ENCODE measurements at places on chromosomes 1 and 21. TPM values are rescaled to one million over a fixed set of nuclear protein-coding genes. Genes with fewer than 3 reads are reported as not detected.

The DISP1 gene
- total RNA-seq = 7.1 TPM

The TNFSF18 gene
- not detected for total RNA-seq

GRCh38 chr21:31987696-31988095 is 114.9 kb downstream of the HUNK start:
- no peak for DNase-seq

DNA sequence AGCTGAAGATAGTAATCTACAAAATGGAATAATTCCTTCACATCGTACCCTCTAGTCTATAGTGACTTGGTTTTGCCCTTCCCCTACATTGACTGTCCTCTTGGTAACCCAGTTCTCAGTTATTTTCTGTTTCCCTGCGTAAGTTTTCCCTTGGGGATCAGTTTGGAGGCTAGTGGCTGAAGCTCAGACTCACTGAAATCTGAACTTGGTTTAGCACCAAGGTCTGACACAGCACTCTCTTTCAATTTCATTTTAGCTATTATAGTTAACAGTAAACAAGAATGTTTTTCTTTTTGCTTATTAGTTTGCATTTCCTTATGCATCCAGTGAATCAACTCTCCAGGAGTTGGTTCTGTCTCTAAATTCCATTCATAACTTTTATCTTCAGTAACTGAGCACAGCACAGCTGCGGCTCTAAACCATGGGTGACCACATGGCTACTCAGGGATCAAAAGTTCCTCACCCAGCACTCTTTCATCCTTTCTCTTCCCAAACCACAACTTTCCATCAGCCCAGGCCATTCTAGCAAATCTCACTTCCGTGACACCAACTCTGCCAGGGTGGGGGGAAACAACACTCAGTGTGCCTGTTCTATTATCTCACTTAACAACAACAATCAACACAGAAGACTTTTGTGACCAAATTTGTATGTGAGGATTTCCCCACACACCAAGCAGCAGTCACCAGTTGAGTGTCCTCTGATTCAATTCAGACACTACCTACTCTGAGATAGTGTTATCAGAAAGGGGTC is 17.6 kb upstream of the IFI6 start:
- no peak for DNase-seq

- no peak for DNase-seq
Observed at GRCh38 chr21:9756677-9757076, 764.7 kb upstream of the TPTE start.

The OR6N1 gene
- total RNA-seq = not detected

GRCh38 chr1:228511546-228512445 is 24.6 kb downstream of the RNF187 start:
- DNase-seq = peak; percentile 35

DNA sequence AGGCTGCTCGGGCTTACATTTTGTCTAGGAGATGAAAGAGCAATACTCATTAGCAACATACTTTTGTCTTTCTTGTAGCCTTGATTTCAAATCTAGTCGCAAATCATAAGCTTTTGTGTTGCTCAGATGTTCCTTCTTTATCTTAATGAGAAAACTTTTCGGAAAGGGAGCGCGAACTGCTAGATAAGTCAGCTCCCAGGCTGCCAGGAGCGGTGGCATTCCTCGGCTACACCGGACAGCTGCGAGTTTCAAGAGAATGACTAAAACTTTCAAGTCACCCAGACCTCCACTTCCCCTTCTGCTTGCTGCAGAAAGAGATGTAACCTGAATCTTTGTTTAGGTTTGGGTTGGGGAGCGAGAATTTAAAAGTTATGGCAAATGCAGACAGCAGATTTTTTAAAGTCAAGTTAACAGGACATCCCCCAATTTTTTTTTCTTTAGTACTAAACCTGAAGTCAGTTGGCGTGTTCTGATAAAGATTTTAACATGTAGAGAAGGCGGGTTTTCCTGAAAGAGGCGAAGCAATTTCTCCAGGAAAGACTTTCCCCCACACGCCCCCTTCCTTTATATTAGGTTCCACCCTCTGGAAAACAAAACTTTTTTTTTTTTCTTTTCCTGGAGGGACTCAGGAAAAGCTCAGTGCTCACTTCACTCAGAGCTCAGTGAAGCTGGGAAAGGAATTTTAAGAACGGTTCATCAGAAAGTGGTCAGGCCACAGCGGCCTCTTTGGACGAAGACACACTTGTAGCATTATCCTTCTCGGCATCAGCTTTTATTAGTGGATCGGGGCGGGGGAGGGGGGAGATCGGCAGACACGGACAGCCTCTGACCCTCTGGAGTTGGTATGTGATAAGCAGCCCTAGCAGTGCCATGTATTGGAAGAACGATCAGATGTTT is at the start of gene LHX8:
TSS of gene LHX8 (plus strand) at position 639 of the 897 bp plus-strand sequence. CDS start 2,227 bp downstream, outside the sequence.
- no peak for DNase-seq

DNA sequence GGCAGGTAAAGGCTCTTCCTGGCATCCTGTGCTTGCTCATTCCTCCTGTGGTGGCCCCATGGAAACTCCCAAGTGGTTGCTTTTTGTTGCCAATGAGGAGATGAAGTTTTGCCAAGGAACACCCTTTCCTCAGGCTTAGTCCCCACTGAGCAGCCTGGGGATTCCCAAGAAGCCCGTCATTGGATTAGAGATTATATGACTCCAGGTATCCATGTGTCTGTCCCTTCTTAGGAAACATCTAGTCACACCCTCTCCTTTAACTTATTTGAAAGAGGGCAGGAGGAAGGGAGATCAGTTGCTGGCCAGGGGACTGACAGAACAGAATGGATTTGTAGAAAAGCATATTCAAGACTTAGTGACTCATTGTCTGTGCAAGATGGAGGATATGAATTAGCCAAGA is 3.8 kb upstream of the LCE3A start:
- no peak for DNase-seq

DNA sequence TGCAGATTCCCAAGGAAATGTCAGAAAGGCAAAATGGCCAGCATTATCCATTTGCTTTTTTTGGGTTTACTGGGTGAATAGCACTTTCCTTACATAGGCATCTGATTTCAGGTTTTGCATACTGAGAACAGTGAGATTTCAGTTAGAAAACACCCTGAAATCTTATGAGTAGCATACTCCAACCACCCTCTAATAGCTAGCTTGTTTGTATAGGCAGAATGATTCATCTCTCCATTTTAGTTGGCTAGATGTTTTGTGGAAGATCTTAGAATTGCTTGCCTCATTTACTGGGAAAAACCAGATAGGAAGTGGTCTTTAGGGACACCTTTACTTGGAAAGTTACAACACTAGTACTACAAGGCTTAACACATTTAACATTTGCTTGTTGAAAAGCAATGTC is 10.4 kb downstream of the KYAT3 start:
- no peak for DNase-seq

GRCh38 chr1:118944133-118944532 is 44.0 kb downstream of the TBX15 start:
- DNase-seq = no peak

DNA sequence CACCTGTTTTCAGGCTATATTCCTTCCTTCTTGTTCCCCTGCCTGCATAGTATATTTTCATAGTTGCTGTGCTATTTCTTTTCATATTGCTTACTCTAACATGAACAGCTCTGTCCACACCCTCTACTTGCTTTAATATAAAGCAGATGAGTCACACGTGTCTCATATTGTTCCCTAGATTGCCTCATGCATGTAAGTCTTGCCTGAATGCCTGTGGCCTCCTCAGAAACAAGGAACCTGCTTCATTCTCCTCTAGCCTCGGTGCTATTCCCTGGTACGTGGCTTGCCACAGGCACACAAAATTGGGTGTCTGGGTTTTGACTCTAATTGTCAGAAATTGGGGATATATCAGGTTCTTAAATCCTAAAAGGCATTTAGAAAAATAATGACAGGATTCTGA is 16.5 kb upstream of the PKP1 start:
- no peak for DNase-seq

DNA sequence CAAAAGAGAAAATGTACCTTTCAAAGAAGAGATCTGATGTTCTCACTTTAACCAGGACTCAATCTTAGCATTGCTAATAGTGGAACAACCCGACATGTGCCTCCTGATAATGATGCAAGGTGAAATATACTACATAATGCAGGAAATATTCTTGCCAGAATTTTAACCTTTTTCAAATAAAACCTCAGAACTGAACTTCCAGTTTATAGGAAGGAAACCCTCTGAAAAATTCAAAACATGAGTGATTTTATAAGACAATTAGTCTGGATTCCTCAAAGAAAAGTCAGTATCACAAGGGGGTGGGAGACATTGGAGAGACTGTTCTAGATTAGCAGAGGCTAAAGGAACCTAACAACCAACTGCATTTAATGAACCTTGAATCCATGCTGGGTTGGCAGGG is 18.1 kb downstream of the AHCYL1 start:
- no peak for DNase-seq

DNA sequence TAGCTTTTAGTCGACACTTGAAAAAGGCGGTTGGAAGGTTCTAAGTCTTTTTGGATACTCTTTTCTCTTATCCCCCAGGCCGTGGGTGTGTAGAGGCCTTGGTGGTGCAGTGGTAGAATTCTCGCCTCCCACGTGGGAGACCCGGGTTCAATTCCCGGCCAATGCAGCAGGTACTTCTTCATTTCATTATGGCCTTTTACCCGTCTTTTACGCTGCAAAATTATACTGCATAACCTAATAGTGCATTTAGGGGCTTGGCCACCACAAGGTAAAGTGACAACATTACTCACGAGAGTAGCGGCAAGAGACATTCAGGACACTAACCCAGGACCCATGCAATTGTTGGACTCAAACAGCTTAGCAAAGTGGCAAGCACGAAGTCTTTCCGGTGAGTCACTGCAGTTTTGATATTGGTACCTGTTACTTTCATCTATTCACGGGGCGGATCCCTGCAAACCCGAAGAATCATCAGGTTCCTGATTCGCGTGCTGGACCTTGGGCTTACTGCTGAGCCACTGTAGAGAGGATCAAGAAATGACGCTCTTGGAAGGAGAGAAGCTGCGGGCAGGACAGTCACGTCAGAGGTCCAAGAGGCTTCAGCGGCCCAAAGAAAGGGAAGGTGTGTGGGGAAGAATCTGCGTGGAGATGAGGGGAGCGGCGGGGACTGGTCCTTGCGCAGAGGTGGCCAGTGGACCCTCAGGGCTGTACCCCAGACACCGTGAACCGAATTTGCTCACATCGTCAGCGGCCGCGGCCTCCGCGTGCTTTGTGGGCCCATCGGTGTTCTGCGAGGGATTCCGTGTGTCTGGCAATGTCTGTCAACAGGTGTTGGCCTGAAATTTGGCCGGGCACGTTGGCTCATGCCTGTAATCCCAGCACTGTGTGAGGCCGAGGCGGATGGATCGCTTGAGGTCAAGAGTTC is 12.9 kb upstream of the RNU1-4 start:
- DNase-seq = peak; percentile 64

The C1orf210 gene
- total RNA-seq = 12.0 TPM

DNA sequence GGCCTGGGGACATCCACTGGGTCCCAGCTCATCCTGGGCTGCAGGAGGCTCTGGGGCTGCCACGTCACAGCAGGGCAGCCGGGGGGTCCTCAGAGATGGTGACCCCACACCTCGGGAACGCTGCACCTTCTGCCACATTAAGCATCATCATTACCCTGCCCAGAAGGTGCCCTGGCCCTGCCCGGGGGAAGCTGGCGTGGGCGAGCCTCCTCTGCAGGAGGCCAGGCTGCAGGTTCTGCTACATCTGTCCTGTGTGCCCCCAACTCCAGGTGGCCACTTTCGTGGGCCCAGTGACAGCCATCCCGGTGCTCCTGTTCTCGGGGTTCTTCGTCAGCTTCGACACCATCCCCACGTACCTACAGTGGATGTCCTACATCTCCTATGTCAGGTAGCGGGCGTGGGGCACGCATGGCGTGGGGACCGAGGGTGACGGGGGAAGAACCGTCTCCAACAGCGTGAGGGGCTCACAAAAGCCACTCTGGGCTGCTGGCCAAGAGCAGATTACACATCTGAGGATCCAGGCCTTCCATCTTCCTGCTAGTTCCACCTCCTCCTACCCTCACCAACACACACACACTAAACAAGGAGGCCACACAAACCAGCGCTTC is 20.8 kb downstream of the TFF3 start:
- no peak for DNase-seq

The INSRR gene
- 0.13 TPM for total RNA-seq

DNA sequence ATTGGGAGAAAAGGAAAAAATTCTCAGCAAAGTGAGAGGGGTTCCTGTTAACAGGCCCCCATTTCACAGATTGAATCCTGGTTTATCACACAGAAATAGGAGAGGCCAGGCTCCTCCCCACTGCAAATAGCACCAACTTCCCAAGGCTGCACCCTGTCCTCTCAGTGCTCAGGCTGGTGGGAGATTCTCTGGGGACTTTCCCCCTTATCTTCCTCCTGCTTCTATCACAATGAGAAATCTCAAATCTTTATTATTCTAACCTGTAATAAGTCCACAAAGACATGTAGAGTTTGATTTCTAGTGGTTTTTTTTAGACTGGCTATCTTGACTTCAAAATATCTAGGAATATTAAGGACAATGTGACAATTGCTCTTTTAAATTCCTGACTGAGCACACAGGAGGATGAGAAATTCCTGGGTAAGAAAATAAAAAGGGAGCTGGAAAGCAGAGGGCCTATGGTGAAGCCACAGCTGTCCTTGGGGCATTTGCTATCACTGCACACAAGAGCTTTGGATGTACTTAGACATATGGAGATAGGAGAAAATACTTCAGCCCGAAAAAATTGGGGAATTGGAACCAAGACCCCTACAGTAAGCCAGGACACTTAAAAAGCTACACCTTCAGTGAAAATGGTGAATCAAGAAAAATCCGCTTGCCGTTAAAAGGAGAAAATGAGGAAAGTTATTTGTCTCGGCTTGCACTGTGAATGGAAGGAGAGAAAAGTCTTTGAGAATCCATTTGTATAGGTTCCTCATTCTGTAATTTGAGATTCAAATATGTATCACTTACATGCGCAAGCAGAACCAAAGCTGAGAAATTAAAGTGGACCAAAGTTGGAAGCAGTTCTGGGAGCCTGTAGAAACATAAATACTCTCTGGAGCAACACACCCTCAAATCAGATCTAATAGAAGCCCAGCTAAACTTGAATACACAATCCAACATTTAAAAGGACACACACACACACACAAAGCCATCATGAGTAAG is 65.9 kb upstream of the C1orf105 start:
- DNase-seq = no peak

- no peak for DNase-seq
Observed at GRCh38 chr21:34994766-34995631, 54.1 kb downstream of the RUNX1 start.

- DNase-seq = no peak
Observed at GRCh38 chr1:2914702-2915101, 106.6 kb upstream of the ACTRT2 start.

Data from ureter (tissue), 1 donor.